Esophagus squamous epithelium (tissue), 5 donors: ENCODE measurements at places on chromosomes 3 and 15.

- no peak for DNase-seq
Observed at GRCh38 chr3:167691366-167691765, 37.6 kb upstream of the WDR49 start.

DNA sequence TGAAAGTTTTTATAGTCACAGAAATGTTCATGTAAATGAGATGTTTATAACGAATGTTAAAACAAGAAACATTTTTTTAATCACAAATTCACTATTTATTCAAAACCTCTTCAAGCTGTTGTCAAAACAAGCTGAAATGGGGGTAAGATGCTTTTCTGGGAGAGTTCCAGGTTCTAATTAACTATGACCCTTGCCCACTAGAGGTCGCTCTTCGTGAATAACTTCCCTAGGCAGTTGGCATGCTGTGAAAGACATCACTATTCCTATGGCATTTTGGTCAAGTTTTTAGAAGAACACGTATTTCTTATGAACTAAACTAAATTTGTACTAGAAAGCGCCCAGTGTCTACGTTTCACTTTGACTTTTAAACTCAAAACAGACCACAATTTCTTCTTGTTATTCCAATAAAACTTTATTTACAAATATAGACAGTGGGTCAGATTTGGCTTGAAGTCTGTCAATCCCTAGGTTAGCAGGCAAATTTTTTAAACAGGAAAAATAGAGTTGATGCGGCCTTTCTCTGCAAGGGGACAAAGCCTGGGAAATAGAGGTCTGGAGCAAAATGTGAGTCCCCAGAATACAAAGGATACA is 62.8 kb upstream of the CMTM8 start:
- no peak for DNase-seq

GRCh38 chr3:13634151-13634550 is 85.2 kb downstream of the FBLN2 start:
- DNase-seq: no peak

GRCh38 chr3:188060840-188061544 is 93.0 kb upstream of the LPP start:
- DNase-seq: no peak

DNA sequence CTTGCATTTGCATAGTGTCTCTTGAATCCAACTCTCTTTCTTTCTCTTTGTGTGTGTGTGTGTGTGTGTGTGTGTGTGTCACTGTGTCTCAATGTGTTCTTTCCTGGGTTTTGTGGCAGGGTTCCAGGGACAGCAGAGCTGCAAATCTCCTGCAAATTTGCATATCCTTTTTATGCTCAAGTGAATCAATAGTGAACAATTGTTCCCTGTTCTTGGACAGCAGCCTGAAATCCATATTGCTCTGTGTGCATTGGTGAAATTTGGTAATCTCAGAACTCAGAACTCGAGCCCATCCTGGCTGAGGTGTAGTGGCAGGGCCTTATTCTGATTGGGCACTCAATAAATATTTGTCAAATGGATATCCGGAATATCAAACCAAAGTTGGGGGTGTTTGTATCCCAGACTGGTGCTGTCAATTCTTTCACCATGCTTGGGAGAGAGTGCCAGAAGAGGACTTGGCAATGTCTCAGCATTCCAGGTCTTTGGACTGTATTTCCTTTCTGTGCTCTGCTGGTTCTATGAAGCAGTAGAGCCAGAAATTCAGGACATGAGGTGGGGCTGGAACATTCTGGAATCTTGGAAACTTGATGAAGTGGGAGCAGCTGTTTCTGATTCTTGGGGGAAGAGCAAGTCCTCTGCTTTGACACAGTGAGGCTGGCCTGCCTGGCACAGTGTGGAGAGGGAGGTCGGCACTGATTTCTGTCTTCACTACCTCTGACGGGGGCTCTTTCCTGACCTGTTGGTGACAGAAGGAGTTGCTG is 380.6 kb upstream of the C2CD4B start:
- DNase-seq: no peak

GRCh38 chr3:126356373-126357264 is 589 bp downstream of the KLF15 start:
- no peak for DNase-seq
